ENCODE measurements at places on chromosomes 16 and 17. TPM values are rescaled to one million over a fixed set of nuclear protein-coding genes. Genes with fewer than 3 reads are reported as not detected.

The AURKB gene
- 11.3 TPM for polyA plus RNA-seq

The C16orf86 gene
- polyA plus RNA-seq = 9.4 TPM

The ASPSCR1 gene
- 57.6 TPM for polyA plus RNA-seq

DNA sequence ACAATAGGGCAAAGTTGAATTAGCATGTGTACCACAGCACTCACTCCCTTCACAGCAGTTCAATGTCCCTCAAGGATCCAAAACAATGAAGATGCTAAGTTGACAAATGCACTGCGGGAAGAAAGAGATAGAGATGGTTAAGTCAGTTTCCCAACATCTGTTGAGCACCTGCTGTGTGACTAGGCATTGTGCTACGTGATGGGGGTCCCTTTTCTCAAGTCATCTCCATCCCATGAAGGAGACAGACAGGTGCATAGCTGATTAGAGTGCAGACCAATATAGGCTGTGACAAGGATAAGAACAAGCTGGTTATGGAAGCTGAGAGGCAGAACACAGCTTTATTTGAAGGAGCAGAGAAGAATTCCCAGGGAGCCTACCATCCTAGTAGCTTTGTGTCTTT, 114.2 kb downstream of the HAPSTR1 start:
- no peak for DNase-seq

DNA sequence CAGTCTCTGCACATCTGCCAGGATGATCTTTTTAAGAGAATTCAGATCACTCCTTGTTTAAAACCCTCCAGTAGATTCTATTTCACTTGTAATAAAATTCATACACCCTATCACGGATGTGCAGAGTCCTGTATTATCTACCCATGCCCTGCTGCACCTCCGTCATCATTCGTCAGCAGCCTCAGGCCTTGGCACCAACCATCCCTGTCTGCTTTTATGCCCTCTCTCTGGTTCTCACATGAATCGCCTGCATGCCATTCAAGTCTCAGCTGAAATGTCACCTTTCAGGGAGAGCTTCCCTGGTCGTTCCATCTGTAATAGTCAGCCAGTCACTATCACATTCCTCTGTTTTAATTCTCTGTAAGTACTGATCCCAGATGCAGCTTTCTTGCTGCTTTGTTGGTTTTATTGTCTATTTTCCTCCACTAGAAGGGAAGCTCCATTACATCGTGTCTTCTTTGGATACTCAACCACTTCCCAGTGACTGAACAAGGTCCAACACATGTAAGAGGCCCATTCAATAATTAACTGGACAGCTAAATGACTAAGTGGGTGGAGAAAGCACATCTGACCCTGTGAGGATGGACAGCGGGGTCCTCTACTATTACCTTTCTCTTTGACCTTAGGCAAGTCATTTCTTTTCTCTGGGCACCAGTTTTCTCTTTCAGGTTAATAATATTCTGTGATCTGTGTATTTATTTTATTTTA, 81.2 kb upstream of the GOT2 start:
- DNase-seq = no peak

GRCh38 chr17:58315281-58315711, 13.3 kb downstream of the TSPOAP1 start:
- no peak for DNase-seq
